ENCODE measurements at places on chromosomes 12 and 14.

GRCh38 chr12:67957383-67957782 is 31.9 kb upstream of the IFNG-AS1 start:
- DNase-seq = no peak

DNA sequence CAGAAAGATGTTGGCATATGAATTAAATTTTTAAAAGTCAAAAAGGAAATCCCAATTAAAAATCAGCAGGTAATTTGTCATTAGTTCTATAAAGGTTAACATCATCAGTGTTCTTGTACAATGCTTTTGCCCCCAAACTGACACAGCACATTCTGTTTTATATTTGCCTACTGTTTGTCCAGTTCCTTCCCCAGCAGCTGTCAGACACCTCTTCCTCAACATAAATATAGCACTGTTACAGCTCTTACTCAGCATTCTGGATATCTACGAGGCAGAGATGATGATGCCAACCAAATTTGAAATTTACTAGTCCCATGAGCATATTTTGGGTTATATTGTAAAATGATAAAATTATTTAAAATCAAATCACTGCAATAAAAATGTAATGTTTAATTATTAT is 124.6 kb downstream of the SINHCAF start:
- no peak for DNase-seq

DNA sequence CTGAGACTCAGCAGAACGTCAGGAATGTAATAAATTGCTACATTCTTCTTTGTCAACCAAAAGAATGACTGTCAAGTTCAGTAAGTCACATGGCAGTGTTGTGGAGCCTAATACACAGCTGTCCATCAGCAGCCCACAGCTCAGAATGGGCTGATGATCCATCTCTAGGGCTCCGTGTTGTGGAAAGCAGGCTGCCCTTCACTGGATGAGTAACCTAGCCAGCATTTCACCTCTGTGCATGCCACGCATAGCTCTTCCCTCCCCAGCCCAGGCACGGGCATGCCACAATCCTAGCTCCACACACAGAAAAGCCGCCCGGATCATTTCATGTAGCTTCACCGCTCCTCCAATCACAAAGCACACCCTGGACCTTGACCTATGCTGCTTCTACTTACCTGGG is 878.0 kb upstream of the TMEM132C start:
- DNase-seq = no peak

GRCh38 chr14:76647697-76648298 is 113.5 kb upstream of the VASH1 start:
- DNase-seq = peak; percentile 8

GRCh38 chr14:82720946-82721345 is 1187.3 kb upstream of the SEL1L start:
- DNase-seq = no peak
